Activated CD8-positive, alpha-beta memory T cell treated with anti-CD3 and anti-CD28 coated beads for 1 hour (primary cell): ENCODE measurements at places on chromosomes 4 and X.

DNA sequence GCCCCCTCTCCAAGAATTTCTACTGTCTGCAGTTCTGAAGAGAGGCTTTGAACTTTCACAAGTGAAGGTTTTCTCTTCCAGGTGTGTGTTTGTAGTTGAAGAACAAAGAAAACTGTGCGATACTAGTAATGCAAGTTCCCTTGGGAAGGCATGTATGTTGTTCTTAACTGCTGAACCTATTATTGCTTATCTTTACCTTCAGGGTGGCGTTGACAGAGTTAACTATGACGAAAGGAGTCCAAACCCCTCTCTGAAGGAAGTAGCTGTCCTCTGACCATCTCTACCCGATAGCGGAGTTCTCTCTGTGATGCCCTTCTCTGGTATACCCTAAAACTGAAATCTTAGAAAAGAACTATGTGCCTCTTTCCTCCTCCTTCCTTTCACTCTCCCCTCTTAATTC, 79.9 kb downstream of the TSPAN7 start:
- no peak for DNase-seq

DNA sequence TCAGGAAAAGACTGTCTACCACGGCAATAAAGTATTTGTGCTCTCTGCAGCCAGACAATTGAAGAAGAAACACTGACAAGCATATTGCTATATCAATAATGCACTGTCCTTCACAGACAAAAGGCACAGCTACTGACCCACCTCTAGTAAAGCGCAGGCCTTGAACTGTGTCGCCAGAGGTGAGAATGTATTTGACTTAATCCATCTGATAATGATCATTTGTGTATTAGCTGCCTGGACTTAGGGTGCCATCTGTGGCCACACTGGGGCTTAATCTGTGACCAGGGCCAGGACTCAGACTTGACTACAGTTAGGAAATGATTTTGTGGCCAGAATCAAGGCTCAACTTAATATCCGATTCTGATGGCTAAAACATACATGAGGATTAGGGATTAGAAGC, 260.4 kb downstream of the SMARCA1 start:
- no peak for DNase-seq

DNA sequence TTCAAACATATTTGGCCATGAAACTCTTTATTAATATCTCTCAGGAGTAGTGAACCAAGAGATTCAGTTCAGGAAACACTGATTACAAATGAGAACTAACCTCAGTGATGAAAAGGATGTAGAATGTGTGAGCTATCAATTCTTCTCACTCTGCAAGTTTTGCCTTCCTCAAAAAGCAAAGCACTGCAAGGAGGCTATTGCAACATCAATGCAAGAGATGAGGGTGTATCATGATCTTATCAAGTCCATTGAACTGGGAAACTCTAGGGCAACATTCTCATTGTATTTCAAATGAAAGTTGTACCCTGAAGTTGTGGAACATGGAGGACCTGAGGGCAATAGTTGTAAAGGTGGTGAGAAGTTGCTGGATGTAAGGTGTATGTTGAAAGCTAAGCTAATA, 56.4 kb upstream of the VEGFC start:
- DNase-seq = no peak

DNA sequence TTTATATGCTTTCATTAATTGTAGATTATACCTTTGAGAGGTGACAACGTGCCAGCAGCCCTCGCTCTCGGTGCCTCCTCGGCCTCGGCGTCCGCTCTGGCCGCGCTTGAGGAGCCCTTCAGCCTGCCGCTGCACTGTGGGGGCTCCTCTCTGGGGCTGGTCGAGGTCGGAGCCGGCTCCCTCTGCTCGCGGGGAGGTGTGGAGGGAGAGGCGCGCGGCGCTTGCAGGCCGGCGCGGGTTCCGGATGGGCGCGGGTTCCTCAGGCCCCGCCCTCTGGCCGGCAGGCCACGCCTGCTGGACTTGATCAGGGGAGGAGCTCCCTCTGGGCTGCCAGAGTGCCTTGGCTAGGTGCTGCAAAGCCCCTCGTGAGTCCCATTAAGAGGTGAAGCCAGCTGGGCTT, 321.1 kb upstream of the PCDH18 start:
- DNase-seq = no peak

DNA sequence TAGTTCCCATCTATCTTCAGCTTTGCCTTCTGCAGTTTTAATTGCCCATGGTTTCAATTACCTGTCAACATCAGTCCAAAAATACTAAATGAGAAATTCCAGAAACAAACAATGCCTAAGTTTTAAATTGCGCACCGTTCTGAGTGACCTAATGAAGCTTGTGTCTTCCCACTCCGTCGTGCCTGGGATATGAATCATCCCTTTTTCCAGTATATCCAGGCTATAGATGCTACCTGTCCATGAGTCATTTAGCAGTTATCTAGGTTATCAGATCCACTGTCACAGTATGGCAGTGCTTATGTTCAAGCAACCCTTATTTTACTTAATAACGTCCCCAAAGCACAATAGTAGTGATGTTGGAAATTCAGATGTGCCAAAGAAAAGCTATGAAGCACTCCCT, 363.6 kb upstream of the FAM241A start:
- DNase-seq = no peak

GRCh38 chr4:38669208-38669607, 5.2 kb downstream of the KLF3 start:
- no peak for DNase-seq

DNA sequence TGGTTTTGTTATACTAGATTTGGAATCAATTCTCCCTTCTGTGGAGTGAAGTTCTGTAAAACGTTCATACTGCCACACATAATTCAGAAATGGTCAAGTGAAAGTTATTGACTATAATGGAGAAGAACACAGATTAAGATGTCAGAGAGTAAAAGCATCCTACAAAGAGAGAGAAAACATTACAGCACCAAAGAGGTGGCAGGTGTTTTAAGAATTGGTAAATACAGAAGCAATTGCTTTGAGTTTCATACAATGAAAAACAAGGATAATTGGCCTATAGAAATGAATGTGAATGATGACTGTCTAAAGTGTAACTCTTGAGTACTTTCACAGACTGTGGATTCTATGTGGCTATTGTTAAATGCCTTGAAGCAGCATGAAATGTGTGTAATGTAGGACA, 435.6 kb upstream of the SMIM31 start:
- no peak for DNase-seq

- DNase-seq = no peak
These were observed 84.5 kb downstream of the CT47B1 start for GRCh38 chrX:120791013-120791643.
